Stimulated activated CD4-positive, alpha-beta T cell treated with anti-CD3 and anti-CD28 coated beads, Interleukin-4, amount 100 ng/mL, for 24 hours (primary cell): ENCODE measurements at places on chromosomes 7 and 10.

- no peak for DNase-seq
Measured at GRCh38 chr7:140390466-140391190, 7.7 kb downstream of the SLC37A3 start.

DNA sequence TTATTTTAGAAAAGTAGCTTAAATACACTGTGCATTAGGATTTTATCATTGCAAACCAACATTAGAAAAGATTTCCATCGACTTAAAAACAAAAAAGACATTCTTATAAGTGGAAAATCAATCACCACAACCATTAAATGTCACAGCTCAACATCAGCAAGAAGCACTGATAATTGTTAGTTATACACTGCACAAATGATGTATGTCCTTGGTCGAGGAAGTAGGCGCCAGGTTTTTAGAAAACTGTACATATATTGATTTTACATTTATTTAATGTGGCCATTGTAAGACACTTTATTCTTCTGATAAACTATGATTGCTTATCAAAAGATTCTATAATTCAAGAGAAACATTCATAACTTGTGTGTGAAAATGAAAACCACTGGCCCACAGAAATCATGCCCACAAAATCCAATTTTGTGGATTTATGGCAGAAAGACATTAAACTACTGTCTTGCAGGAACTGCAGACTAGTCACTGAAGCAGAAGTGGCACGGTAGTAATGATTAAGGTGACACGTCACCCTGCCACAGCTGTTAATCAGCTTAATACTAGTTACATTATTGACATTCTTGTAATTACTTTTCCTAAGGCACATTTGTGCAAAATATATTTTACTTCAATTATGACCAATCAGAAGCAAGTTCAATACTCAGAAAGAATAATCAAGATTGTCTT, 79.4 kb downstream of the VPS41 start:
- DNase-seq, result no peak

DNA sequence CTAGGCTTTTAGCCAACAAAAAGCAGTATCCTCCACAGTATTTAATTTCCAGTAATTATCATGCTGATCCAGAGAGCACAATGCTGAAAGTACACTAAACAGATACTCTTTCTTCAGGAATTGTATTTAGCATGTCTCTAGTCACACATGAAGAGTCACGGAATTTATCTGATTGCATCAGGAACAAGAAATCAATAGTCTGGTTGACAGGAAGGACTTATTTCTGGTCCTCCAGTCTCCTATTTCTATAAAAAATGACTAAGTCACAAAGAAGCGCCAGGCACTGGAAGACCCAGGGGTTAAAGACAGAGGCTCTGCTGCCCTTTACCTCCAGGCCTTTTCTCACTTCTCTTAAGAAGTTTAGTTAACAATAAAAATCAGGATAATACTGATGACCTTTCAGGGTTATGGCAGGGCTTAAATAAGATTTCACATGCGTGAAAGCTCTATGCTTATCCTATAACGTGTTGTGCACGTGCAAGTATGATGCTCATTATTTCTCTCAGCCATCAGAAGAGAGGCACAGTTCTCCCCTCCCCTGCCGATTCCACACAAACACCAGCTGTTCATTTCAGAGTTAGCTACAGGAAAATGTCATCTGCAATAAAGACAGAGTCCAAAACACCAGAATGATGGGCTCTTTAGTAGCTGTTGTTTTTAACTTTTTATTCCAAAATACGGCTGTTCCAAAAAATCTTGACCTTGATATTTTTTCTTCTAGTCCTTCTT, 36.9 kb downstream of the SLC26A4 start:
- DNase-seq, result no peak

- DNase-seq, result no peak
Measured at GRCh38 chr7:24580283-24580946, 7.2 kb downstream of the PALS2 start.

- DNase-seq, result no peak
Measured at GRCh38 chr10:58237014-58237834, 30.5 kb downstream of the IPMK start.
